ENCODE measurements at places on chromosomes 7 and 10.

DNA sequence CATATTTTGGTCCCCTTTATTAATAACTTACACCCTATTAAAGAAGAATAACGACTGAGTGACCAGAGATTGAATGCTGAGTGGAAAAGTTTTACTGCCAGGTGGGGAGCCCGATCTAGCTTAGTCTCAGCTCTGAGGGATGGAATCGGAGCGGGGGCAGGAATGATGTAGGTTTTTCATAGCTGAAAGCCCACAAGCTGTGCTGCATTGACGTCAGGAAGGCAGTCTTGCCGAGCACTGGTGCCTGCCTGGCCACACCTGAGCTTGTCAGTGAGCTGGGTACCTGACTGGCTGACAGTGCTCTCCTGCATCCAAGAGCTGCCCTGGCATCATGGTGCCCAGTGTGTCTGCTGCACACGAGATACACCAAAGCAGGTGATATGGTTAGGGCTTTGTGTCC is 34.8 kb downstream of the GRK5 start:
- no peak for DNase-seq

DNA sequence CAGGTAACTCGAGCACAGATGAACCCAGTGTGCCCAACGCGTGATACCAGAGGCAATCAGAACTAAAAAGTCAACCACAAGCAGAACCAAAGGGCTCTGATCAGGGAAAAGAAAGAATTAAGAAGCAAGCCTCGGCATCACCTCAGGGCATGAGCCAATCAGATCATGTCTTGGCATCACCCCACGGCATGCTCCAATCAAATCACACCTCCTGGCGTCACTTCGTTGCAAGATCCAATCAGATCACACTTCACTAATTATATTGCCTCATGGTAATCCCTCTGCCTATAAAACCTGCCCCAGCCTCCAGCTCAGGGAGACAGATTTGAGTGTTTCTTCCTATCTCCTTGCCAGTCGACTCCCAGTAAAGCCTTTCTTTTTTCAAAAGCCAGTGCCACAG is 46.8 kb downstream of the TYW1B start:
- no peak for DNase-seq

GRCh38 chr7:92402920-92403759 is 44.1 kb upstream of the GATAD1 start:
- no peak for DNase-seq

- DNase-seq: peak; percentile 93
Measured at GRCh38 chr7:70416986-70417655, 714.8 kb upstream of the GALNT17 start.

- no peak for DNase-seq
Measured at GRCh38 chr7:42662862-42663261, 249.0 kb downstream of the C7orf25 start.

DNA sequence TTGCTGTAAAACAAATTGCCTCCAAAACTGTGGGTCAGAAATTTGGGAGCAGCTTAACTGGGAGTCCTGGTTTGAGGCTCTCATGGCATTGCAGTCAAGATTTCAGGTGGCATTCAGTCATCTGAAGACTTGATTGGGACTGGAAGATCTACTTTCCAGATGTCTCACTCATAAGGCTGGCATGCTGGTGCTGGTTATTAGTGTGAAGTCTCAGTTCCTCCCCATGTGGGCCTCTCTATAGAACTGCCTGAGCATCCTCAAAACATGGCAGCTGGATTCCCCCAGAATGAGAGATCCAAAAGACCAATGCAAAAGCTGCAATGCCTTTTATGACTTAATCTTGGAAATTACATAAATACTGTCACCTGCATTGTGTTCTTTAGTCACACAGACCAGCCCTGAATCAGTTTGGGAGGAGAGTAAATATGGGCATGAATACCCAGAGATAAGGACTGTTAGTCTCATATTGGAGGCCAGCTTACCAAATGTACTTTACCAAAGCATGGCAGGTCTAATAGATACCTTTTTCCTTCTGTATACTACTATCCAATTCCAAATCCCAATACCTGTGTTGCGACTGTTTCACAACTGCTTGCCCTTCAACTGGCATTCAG is 6.5 kb upstream of the HERPUD2 start:
- DNase-seq: no peak

- no peak for DNase-seq
Measured at GRCh38 chr7:17369691-17370426, 71.4 kb downstream of the AHR start.

- DNase-seq: no peak
Measured at GRCh38 chr7:30727061-30727945, 24.6 kb upstream of the INMT start.

DNA sequence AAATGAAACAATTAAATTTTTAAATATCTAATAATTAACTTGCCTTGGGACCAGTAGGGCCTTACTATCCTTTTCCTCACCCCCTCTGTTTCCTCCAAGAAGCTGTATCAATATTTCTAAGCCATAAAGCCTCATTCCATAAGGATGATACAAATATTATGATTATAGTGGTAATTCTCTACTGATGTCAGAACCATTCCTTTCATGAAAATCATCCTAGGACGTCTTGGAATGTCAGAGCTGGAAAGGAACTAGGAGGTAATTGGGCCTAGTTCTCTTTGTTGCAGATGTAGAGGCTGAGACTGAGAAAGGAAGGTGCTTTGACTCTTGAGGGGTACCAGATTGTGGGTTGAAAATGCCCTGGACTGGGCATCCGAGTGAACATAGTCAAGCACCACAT is 766.7 kb upstream of the GHITM start:
- DNase-seq: no peak

GRCh38 chr10:111093741-111094380 is 17.0 kb downstream of the ADRA2A start:
- DNase-seq: no peak

GRCh38 chr7:98840096-98840495 is 29.7 kb downstream of the TMEM130 start:
- no peak for DNase-seq

- no peak for DNase-seq
Measured at GRCh38 chr10:76447578-76447977, 1016.2 kb downstream of the LRMDA start.

DNA sequence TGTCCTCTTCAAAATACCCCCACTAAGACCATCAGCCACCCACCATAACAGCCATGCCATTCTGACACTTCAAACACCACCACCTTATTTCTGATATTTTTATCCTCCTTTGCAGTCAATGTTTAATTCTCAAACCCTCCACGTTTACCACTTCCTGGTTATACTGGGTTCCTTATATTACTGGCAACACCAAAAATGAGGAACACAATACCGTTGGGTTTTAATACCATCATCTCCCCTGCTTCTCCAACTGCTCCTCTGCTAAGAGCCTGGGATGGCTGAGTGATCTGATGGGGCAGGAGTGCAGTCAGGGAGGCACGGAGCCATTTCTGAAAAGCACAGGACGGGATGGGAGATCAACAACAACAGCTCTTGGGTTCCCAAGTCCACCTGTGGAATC is 140.5 kb downstream of the CHCHD3 start:
- no peak for DNase-seq

GRCh38 chr7:157272351-157273207 is 64.2 kb upstream of the DNAJB6 start:
- no peak for DNase-seq

DNA sequence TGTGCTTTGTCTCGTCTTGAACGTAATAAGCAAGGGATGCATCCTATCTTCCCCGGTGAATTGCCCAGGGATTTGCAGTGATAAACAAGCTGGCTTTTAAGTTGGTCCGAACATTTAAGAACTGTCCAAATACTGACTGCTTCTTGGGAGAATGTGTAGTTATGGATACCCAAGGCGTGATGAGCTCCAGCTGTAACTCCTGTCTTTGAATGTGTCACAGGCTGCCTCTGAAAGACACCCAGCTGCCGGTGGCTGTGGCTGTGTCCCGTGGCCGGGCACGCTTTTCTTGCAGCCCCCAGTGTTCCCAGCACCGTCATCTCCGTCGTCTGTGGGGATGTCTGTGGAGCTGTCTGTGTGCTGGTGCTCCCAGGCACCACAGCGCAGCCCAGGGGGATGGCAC is 118.1 kb downstream of the GLRX3 start:
- no peak for DNase-seq
